G401 (cell line): ENCODE measurements at places on chromosomes 6 and 20.

DNA sequence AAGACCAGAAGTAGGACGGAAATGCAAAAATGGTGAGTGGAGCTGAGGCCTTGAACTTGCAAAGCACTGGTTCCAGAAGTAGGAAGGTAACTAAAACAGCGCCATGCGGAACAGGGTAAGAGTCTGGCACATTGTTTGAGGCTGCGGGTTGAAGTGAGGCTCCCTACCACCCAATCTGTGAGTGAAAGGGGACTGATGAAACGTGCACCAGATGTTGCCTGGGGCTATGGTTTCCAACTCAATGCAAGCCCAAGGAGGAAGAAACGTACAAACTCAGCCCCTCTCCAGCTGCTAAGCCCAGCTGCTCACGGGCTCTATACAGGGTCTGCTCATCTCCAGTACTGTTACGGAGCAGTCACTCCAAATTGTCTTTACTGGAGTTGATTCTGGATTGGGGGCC, 68.7 kb upstream of the KCNK16 start:
- no peak for DNase-seq

- peak; percentile 3 for DNase-seq
Observed at GRCh38 chr6:2688401-2689064, 62.2 kb downstream of the MYLK4 start.

GRCh38 chr6:141026504-141026903, 1106.2 kb upstream of the GJE1 start:
- no peak for DNase-seq

DNA sequence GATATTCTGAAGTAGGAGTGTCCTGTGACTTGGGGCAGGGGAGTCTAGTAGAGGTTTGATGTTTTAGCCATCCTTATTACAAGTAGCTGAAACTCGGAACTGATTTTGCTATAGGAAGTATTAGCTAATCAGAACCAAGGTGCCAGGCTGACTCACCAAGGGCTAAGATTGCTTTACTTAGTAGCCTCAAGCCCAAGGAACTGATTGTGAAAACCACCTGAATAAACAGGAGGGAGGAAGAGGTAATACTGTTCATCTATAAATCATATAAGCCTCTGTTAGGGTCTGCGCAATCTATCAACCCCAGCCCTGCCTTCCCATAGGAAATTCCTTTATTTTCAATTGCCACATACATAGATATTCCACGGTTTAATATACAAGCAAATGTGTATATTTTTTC, 54.4 kb downstream of the GNAS start:
- DNase-seq = no peak

DNA sequence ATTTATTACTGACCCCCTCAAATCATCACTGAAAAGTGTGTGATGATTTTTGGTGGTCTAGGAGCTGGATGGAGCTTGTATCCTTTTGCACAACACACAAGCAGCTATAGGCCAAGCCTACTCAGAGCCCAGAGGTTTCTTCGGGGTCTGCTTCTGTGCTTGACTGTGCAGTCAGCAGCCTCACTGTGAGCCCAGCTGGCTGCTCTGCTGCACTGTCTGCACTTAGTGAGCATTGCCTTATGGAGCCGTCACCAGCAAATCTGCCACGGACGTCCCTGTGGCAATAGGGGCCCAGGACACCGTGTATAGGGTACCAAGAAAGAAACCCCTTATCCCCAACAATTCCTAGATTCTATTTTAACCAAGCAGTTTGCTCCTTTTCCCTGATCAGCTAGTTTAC, 38.6 kb upstream of the GMPR start:
- DNase-seq = peak; percentile 50

DNA sequence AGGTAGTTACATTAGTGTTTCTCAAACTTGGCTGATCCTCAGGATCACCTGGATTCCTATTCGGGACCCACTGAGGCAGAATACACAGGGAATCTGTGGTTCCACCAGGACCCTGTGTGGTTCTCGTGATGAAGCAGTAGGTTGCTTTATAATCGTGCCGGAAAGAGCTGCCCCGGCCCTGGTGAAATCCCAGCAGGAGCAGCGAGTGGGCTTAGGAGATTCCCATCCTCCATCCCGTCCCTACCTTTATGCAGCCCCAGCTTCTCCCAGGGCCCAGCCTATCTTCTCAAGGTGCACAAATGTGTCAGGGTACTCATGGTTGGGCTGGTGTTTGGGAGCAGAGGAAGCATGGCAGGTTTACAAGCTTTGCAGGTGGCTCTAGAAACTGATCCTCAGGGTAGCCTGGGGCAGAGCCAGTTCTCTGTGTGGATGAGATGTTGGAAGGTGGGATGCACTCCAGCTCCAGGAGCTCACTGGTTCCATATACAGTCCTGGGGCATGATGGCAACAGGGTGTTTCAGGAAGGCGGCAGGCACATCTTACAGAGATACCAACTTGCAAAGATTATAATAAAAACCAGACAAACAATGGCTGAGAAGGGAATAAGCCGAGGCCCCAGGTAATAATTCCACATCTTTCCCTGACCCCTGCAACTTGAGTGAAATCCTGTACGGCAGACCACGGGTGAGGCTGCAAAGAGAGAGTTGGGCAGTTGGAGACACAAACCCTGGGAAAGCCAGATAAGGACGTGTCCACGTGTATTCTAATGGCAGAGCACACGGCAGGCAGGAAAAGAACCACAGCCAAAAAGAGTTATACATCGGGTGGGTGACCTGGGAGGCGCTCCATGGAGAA, 5.9 kb downstream of the SLC22A1 start:
- DNase-seq = no peak

DNA sequence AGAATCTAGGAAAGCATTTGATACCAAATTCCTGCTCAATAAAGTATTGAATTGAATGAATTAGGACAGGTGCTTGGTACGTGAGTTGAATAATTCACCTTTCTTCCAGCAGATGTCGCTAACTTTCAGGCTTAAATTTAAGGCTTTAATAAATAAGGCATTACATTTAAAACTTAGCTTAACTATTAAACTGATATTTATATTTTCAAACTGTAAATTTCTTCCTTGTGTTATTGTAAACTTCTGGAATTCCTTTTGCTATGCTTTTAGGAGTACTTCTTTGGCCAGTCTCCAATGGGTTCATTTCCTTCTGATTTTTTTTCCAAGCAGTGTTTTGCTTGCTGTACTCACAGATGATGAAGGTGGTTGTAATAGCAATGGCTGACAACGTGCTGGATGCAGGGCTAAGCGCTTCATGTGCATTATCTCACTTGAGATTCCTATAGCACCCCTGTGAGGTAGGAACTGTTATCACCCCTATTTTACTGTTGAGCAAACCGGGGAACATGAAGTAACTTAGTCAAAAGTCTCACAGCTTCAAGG, 71.3 kb upstream of the SLC2A12 start:
- peak; percentile 56 for DNase-seq

DNA sequence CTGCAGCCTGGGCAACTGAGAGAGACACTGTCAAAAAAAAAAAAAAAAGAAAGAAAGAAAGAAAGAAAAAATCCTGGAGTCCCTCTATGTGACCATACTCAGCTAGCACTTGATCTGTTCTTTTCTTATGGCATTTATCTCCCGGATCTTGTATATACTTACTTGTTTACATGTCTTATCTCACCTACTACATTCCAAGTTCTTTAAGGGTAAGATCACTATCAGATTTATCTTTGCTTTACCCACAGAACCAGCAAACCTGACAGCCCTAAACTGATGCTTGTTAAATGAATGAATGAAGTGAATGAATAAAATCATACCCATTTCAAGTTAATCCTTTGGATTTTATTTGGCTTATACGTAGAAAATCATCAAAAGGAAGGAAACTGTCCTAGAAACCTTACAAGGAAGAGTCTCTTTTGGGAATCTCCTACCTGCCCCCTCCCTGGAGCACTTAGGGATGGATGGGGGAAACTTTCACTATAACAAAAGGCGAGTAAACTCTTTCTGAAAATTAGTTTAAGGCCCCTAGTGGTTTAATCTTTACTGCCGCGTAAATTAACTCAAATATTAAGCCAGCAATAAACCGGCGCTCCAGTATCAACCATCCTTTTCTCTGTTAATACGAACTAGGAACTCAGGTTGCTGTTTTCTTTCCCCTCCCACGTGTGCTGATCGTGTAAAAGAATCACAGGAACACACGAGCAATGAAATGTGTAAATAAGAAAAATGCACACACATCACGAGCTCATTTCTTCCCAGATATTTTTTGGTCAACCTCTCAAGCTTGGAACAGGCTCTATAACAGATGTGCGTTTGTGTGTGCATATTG, 1.3 kb upstream of the UTRN start:
- no peak for DNase-seq

DNA sequence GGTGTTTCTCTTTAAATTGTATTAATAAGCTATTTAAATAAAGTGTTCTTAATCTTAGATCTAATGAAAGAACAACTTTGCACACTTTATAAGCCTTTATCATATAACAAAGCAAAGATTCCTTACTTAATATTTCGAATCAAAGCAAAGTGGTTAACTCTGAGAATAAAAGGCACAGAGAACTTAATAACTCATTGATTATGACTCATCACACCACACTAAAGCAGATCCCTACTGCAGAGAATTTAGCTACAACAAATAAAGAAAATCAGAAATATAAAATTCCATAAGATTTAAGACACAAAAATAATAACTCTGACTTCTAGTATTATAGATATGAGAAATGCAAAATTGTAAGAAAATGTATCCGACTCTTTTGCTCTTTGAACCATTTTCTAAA, 135.6 kb upstream of the RUNX2 start:
- no peak for DNase-seq

DNA sequence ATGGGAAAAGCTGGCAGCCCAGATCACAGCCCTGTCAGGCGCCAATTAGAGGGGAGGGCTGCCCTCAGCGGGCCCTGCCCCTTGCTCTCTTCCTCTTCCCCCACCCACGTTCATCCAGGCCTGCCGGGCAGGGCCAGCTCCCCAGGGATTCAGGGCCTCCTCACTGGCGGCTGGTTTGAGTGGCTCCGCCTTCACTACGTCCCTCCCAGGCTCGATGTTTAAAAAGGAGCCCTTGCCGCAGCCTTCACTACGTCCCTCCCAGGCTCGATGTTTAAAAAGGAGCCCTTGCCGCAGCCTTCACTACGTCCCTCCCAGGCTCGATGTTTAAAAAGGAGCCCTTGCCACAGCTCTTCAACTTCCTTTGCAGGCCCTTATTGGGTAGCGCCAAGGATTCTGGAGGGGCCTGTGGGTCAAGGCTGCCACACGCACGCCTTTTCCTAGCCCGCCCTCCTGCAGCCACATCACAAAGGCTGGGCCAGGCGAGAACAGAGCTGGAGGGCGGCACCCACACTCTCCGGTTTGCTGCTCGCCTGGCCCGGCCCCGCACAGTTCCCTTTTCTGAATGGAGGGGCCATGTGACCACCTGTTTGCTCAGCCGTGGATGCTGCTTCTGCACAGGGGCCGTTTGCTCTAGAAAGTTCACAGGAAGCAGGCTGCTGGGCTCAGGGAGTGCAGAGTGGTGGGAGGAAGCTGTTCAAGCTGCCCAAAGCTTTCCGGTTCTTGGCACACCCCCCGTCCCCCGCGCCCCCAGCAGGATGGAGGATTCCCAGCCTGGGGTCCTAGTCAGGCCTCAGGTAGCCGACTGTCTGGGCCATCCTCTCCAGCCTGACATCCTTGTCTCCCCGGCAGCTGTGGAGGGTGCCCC, 1.6 kb downstream of the SLC17A9 start:
- peak; percentile 23 for DNase-seq

DNA sequence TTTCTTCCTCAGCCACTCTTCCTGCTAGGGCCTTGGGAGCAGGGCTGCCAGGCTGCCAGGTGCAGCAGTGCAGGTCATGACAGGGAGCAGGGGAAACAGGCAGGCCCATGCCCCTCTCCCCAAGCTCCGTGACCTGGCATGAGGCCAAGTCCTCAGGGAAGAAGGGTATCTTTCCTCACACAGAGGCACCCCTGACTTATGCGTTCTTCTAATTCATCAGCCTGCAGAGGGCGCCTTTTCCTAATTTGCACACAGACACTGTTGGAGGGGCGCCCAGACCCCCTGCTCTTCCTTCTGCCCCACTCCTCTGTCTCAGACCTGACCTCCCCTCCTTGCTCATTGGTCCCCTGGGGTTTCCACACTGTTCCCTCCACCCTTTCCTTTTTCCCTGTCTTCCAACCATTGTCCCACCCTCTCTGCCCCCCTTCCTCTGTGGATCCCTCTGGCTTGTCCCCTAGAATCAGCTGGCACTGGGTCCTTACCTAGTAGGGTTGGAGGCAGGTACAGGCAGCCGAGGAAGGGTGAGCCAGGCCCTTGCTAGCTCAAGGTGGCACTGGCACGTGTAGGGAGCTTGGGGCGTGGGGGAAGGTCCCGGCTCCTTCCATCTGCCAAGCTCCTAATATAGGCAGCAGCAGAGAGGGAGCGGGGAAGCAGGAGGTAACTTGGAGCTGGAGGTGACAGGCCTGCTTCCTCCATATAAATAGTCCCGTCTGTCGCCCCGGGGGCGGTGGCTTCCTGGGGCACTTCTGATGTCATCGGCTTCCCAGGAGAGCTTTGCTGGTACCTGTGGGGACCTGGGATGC, 154.9 kb upstream of the MLN start:
- peak; percentile 51 for DNase-seq

DNA sequence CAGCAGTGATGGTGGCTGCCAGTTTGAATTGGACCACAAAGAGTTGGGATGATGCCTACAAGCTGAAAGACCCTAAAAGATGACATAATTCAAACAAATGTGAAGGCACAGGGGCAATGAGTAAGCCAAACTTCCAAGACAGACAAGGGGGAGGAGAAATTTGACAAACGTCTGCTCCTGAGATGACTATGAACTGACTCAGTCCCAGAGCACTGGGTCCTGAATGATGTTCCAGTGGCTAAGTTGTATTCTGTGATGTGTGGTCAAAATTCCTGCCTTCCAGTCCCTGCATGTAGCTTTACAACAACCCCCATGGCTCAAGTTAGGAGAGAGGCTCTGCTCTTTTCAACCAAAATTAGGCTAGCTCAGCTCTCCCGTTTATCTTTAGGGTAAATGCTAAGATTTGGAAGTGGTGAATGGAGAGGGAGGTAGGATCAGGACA, 86.1 kb upstream of the SIRPA start:
- DNase-seq = no peak

DNA sequence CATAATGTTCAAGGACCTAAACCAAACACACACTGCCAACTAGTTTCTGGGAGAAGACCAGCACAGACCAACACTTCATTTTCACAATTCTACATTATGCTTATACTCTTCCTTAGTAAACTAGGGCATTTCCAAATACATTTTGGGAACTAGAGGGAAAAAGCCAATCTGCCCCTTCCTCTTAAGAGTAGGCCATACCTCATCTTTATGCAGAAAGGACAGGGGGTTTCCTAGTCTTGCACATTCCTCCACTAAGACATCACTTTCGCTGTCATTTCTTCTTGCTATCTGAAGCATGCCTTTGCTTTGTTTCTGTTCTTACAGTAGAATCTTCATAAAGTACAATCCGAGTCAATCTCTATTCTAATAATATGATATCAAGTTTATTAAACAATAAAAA, 105.7 kb downstream of the SMLR1 start:
- DNase-seq = no peak

GRCh38 chr6:20700375-20700774, 166.1 kb downstream of the CDKAL1 start:
- no peak for DNase-seq

GRCh38 chr6:155264693-155265320, 994 bp downstream of the CLDN20 start:
- DNase-seq = no peak

DNA sequence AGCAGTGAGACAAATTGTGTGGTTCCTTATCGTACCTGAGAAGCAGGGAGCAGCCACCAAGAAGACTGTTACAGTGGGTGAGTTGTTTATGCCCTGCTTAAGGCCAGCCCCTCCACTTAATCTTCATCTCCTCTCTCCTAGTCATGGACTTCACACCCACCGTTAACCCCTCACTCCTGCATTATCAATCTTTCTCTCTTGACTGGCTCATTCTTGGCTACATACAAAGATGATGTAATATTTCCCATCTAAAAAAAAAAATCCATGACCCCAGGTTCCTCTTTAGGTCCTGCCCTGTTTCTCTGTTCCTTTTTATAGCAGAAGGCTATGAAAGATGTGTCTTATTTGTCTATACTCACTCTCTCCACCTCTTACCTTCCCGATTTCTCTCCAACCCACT, 72.4 kb downstream of the SHLD1 start:
- DNase-seq = no peak
